Stimulated activated CD8-positive, alpha-beta memory T cell treated with anti-CD3 and anti-CD28 coated beads, Interleukin-7, amount 100 ng/mL, for 1 hour (primary cell): ENCODE measurements at places on chromosomes 2 and 18.

- DNase-seq, result no peak
Observed at GRCh38 chr18:78679031-78679430, 300.6 kb upstream of the SALL3 start.

- DNase-seq, result no peak
Observed at GRCh38 chr2:138137949-138138348, 173.7 kb downstream of the HNMT start.

DNA sequence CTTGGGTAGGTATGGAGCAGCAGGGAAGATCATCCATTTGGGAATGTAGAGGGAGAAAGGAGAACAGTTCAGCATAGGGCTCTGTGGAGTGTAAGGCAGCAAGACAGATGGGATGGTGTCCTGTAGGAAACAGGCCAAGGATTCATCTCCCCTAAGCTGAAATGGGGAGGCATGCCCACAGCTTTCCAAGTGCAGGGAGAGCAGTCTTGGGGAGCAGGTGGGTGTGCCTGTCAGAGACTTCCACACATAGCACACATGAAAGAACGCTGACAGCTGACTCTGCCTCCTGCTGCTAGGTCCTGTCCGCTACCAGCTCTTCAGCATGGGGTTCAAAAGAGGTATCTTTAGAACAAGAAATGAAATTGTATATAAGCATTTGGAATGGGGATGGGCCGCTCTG lies 9.0 kb downstream of the SETBP1 start:
- DNase-seq, result no peak

DNA sequence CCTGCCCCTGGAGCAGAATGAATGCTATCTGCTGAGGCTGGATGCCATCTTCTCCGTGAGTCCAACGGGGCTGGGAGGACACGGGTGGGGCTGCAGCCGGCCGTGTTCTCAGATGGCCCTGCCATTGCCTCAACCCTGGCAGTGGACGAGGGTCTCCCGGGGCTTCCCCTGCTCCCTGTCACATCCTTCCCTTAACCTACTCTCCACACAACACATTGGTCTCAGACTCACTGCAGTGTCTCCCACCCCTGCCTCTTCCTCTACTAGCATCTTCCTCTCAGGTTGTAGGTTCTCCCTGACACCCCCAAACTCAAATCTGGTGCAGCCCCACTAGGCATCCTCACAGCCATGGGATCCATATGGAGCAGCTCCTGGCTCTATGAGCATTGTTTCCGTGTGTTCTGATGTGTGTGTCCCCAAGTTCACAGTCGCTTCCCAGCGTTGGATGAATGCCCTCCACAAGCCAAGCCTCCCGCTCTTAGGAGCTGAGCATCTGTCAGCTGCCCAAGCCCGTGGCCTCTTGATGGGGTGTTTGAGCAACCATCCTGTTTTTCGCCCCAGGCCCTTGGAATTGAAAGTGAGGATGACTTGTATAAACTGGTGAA lies 27.8 kb downstream of the OTOF start:
- DNase-seq, result no peak
